Kidney glomerular epithelial cell (primary cell): ENCODE measurements at places on chromosomes 7 and 10.

- DNase-seq = no peak
Observed at GRCh38 chr10:101139421-101139911, 8.4 kb downstream of the TLX1 start.

GRCh38 chr7:107414198-107414597, 55.7 kb upstream of the GPR22 start:
- no peak for DNase-seq

- DNase-seq = no peak
Observed at GRCh38 chr7:82705517-82706260, 262.1 kb upstream of the CACNA2D1 start.

GRCh38 chr7:133294234-133294633, 41.4 kb downstream of the EXOC4 start:
- no peak for DNase-seq

DNA sequence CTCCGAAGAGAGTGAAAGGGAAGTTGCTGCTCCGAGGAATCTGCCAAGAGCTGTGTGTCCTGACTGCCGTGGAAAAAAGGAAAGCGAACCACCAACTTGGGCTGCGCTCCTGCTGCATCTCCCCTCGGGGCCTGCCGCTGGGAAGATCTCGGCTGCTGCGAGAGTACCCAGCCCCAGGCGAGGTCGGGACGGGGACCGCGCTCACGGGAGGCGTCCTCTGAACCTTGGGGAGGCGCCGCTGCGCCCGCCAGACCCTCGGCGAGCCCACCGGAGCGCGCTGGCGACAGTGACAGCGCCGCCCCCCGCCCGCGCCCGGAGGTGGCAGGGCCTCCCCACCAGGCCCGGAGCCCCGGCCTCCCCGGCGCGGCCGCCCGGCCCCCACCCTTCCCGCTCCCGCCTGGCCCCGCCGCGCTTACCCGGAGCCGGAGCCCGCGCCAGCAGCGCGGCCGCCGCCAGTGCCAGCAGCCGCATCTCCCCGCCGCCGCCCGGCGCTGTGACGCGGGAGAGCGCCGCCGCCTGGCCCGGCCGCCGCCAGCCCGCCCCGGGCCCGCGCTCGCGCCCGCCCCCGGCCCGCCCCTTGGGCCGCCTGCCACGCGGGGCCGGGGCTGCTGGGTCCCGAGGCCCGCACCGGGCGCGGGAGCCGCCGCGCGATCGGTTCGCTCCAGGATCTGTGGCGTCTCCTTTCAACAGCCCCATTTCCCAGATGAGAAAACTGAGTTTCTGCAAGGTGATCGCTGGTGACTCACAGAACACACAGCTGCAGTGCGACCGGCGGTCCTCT, at the start of gene VSTM4:
Gene VSTM4 (minus strand): TSS at position 508 of the 781 bp plus-strand sequence. CDS start 37 bp downstream, at position 471.
- no peak for DNase-seq

GRCh38 chr10:33703501-33704213, 369.2 kb upstream of the NRP1 start:
- no peak for DNase-seq

DNA sequence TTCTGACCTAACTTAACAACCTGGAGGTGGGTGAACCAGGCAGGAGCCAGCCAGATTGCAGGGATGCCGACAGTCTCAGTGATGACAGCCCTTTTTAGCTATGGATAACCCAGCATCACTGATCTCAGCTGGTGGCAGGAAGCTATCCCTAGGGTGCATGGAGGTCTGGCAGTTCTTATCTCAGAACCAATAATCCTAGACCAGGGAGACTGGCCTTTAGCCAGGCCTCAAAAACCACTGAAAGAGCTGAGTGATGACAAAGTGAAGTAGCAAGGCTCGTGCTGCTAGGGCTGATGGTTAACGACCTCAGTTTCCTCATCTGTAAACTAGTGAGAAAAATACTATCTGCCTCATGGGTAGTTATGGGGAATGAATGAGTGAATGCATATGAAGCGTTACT, 112.5 kb downstream of the RALA start:
- DNase-seq = no peak

DNA sequence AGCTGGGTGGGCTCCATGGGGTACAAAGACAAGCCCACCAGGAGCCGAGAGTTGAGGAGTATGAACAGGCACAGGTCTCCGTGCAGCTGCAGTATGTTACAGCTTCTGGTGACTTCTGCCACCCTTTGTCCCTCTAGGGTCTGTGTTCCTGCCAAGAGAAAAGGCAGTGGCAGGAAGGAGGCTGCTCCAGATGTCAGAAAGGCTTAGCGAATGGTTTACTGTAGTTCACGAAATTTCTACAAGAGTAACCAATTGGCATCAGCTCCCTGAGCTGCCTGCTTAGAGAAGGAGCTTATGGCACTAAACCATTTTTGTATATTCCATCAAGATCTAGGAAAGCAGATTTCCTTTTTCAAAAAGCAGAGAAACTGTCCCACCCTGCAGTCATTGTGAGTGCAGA, 48.2 kb upstream of the TMEM72 start:
- no peak for DNase-seq

DNA sequence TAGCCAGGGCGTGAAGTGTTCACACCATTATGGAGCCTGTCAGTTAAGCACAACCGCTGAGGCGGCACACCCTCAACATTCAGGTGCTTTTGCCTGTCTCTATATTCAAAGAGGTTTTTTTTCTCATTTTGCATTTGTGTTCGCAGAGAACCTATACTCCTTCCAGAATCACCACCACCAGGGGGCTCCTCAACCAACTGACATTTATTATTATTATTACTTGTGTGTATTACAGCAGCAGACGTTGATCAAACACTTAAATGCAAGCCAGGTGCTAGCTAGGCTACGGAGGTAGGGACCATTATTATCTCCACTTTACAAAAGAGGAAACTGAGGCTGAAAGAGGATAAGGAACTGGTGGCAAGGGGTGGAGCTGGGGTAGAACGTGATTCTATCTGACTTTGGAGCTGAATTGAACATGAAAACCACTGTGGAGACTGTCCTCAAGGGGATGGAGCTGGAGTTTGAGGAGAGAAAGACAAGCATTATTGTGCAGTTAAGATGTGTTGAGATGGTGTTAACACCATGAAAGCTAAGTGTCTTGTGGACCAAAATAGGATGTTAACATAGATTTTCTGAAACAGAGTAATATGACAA, 133.8 kb upstream of the PLXNA4 start:
- peak; percentile 1 for DNase-seq

DNA sequence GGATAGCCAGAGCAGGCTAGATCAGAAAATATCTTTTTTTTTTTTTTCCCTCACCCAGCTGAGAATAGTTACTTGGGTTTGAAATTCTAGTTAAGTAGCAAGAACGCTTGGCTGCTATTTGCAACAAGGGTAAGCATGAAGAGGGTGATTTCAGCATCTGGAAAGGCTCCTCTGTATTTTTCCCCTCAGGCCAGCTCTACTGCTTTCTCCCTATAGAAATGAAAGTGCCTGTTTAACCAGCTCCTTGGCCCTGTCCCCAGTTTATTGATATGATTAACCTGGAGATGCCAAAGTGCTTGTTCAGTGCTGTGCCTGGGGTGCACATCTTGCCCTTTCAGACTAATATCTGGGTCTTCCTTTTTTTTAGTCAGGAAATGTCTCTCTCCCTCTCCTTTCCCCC, 37.1 kb downstream of the AP3M1 start:
- no peak for DNase-seq

DNA sequence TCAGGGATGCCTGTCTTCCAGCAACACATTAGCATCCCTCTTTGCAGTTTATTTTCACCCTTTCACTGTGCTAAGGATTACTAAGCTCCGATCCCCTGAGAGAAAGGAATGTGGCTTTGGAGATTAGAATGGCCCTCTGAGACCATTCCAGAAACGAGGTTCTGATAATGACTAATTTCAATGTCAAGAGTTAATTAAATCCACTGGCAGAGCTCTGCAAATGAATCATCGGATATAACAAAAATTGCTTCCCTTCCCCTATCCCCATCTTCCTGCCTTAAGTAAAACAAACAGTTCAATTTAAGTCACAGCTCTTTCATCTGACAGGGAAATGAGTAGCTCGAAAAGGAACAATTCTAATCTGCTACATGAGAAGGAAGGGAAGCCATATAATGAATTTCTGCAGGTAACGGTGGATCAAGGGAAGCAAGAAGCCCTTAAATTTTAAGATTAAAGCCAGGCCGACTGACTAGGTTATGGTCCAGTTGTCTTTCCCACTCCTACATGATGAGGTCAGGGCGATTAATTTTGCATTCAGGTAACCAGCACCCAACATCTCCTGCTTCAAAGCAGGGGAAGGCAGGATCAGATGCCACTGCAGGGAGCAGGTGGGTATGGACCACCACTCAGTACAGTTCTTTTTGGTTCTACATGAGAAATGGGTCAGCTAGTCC, 50.5 kb downstream of the MALSU1 start:
- DNase-seq = peak; percentile 17

- no peak for DNase-seq
Observed at GRCh38 chr10:14618674-14619073, 156.0 kb downstream of the FAM107B start.
